ENCODE measurements at places on chromosomes 2 and 18.

GRCh38 chr2:188235364-188235763 is 56.3 kb upstream of the GULP1 start:
- DNase-seq = peak; percentile 6

GRCh38 chr2:83071352-83071751 is 1387.7 kb downstream of the SUCLG1 start:
- DNase-seq = no peak

GRCh38 chr2:136259551-136259950 is 141.6 kb upstream of the CXCR4 start:
- no peak for DNase-seq

DNA sequence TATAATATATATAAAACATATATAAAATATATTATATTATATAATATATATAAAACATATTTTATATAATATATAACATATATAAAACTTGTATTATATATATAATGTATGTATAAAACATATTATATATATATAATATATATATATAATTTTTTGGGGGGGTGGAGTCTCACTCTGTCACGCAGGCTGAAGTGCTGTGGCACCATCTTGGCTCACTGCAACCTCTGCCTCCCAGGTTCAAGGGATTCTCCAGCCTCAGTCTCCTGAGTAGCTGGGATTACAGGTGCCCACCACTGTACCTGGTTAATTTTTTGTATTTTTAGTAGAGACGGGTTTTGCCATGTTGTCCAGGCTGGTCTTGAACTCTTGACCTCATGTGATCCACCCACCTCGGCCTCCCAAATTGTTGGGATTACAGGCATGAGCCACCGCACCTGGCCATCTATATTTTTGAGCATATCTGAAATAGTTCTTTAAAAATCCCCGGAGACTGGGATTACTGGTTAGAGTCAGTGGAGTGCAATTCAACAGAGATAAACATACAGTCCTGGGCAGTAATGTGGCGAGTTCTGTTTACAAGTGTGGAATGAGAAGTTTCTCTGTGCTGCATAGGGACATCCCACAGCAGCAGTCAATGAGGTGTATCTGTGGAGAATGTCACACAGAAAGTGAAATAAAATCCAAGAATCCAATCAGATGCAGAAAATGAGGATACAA is 208.4 kb downstream of the MYCN start:
- no peak for DNase-seq

DNA sequence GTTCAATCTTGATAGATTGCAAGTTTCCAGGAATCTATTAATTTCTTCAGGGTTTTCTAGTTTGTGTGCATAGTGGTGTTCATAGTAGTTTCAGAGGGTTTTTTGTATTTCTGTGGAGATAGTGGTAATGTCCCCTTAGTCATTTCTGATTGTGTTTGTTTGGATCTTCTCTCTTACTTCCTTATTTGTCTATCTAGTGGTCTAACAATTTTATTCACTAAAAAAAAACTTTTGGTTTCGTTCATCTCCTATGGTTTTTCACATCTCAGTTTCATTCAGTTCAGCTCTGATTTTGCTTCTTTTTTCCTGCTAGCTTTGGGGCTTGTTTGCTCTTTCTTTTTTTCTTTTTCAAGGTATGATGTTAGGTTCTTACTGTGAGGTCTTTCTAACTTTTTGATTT is 94.5 kb downstream of the SNTG2 start:
- DNase-seq = no peak
